ENCODE measurements at places on chromosomes 3 and 15. TPM values are rescaled to one million over a fixed set of nuclear protein-coding genes. Genes with fewer than 3 reads are reported as not detected.

GPR27 gene
- total RNA-seq = not detected

MAPK6 gene
- 40.4 TPM for total RNA-seq

MNS1 gene
- 1.7 TPM for total RNA-seq

XCR1 gene
- not detected for total RNA-seq

LEKR1 gene
- total RNA-seq = 0.12 TPM

HRG gene
- not detected for total RNA-seq

TMEM202 gene
- total RNA-seq = not detected

KLHL6 gene
- total RNA-seq = not detected

SNX22 gene
- total RNA-seq = 0.12 TPM

PLA2G4E gene
- total RNA-seq = not detected

SERP1 gene
- total RNA-seq = 153 TPM

GLDN gene
- total RNA-seq = not detected

GOLGA8J gene
- total RNA-seq = not detected

All from pericardium fibroblast (primary cell).